Mesothelial cell of epicardium (in vitro differentiated cells): ENCODE measurements at places on chromosomes 5 and 9. TPM values are rescaled to one million over a fixed set of nuclear protein-coding genes. Genes with fewer than 3 reads are reported as not detected.

DNA sequence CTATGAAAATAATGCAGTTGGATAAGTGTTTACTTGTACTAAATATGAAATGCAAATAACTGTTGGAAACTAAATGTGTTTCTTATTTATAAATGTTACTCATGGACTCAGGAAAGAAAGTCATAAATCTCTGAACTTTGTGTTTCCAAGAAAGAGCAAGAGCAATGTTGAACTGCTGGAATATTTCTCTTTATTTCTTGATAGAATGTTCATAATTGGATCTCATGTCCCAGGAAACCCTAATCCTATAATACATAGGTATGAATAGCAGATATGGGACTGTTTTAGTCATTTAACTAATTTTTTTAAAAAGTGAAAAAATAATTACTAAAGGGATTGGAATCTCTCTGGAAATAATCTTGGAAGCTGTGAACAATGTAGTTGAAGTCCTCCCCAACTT lies 245.0 kb upstream of the ACTBL2 start:
- no peaks in the 10 kb centered on the region for H3K27me3 ChIP-seq
- H3K36me3 ChIP-seq: peaks cover 5% of the 10 kb centered on the region

DNA sequence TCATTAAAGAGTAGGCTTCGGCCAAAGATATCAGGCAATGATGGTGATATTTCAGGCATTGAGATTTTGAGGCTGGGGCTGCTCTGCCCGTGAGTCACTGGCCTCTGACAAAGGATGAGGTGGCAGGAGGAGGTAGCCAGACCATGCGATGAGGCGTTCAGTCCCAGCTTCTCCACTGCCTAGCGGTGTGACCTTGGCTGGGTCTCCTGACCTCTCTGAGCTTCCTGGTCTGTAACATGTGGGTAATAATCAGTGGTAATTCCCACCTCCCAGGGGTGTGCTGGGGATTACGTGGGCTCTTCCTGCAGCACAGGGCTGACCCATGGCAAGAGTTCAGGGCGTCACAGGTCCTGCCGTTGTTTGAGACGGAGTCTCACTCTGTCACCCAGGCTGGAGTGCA lies 73.2 kb upstream of the RAPGEF1 start:
- no peak overlapping the region for H3K27ac ChIP-seq
- H3K27me3 ChIP-seq: peaks cover 21% of the 10 kb centered on the region
- H3K4me1 ChIP-seq: peaks cover 13% of the 10 kb centered on the region
- H3K36me3 ChIP-seq: no peaks in the 10 kb centered on the region
- DNase-seq: no peak

DNA sequence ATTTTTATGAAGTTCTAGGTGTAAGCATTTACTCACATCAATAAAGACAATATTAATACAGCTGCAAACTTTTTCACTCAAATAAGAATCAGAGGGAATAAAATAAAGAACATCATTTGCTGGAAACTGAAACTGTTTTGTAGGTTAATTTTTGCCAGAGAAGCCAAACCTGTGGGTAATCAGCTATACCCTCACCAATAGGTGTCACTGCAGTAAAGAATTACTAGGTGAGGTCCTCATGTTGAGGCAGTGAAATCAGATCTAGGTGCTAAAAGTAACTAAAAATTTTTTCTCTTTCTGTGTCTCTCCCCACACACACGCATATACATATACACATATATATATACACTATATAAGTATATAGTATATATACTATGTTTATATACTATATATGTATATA lies 1016.3 kb upstream of the SEMA6A start:
- no peak for DNase-seq
- H3K36me3 ChIP-seq: no peaks in the 10 kb centered on the region
- no peak overlapping the region for H3K27ac ChIP-seq
- no peak overlapping the region for H3K4me3 ChIP-seq
- no peaks in the 10 kb centered on the region for H3K27me3 ChIP-seq

ORM2 gene
- total RNA-seq: not detected in 3 replicates

SPINK6 gene
- not detected in 3 replicates for total RNA-seq

RGMB gene
- 11.0 to 11.8 TPM (median 11.1 TPM) in 3 replicates for total RNA-seq

NME5 gene
- total RNA-seq: 2.4 to 3.4 TPM (median 2.7 TPM) in 3 replicates

ARSI gene
- 18.5 to 19.1 TPM (median 18.8 TPM) in 3 replicates for total RNA-seq
